Lung (tissue), 17 donors: ENCODE measurements at places on chromosomes 11 and 22.

DNA sequence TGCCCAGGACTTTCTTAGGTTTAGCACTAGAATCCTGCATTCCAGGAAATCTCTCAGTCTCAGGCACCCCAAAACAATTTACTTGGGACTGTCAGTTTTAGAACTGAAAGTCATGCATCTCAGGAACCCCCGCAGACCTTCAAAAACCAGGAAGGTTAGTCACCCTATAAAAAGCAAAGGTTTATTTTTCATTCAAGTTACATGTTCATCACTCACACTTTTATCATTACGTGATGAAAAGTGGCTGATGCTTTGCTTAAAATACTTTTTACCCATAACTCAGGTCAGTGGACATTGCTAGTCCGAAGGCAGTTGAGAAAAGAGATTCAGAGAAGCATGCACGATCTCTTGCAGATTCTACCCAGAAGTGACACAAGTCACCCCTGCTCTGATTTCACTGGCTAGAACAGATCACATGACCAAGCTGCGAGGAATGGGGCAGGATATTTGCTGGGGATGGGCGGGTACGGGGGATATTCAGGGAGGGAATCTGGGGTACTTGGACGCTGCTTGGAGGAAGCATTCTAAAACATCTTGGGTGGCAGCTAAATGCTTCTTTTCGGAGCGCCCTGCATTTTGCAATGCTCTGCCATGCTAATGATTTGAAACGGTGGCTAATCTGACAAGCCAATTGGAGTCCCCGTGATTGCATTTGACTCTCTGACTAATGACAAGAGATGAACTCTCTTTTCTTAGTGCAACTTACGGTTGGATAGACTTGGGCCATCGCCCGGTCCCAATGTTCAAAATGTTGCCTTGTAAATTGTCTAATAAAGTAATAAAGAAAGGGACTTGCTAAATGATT is 110.2 kb downstream of the MIAT start:
- no peak overlapping the region for H3K27ac ChIP-seq
- peak; percentile 14 for DNase-seq
- H3K4me1 ChIP-seq: peaks cover 6% of the 10 kb centered on the region
- no peak overlapping the region for H3K4me3 ChIP-seq
- no peaks in the 10 kb centered on the region for H3K27me3 ChIP-seq
- no peaks in the 10 kb centered on the region for H3K36me3 ChIP-seq

DNA sequence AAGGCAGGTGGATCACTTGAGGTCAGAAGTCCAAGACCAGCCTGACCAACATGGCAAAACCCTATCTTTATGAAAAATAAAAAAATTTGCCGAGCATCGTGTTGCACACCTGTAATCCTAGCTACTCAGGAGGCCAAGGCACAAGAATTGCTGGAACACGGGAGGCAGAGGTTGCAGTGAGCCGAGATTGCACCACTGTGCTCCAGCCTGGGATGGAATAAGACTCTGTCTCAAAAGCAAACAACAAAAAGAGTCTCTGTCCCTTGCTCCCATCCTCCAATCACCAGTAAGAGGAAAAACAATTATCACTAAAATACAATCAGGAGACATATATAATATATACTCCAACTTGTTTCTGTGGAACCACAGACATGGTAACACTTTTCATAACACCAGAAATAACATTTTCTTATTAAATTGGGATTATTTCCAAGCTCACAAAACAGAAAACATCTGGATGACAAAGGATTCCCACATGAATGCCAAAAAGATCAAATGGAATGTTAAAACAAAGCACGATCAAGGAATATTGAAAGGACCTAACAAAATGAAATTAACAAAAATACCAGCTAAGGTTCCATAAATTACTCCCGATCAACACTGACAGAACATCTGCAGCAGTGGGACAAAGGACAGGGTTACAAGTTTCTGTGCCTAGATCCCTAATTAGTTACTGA is 15.2 kb downstream of the FCHSD2 start:
- no peak overlapping the region for H3K4me3 ChIP-seq
- no peak overlapping the region for H3K27ac ChIP-seq
- peak; percentile 78 for DNase-seq
- no peaks in the 10 kb centered on the region for H3K27me3 ChIP-seq

- no peak for DNase-seq
- H3K27ac ChIP-seq: no peak overlapping the region
- no peak overlapping the region for H3K4me3 ChIP-seq
- no peaks in the 10 kb centered on the region for H3K36me3 ChIP-seq
- peaks cover 5% of the 10 kb centered on the region for H3K4me1 ChIP-seq
Measured at GRCh38 chr11:83047515-83048225, 24.0 kb downstream of the RAB30 start.

DNA sequence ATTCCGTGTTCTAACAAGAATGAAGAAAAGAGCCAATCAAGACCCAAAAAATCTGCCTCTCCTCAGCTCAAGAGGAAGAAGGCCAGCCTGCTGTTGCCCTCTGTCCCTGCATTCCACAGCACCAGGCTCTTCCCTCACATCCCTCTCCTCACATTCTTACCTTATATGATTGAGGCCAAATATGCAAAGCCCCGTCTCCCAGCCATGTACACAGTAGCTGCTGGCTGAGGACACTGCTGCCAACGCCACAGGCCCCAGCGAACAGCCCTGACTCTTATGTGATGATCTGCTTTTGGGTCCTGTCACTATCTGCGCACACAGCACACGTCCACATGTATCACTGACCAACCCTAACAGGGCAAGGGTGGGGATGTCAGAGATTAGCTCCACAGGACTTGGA is 60.2 kb downstream of the MICAL3 start:
- H3K36me3 ChIP-seq: no peaks in the 10 kb centered on the region
- peaks cover 6% of the 10 kb centered on the region for H3K4me1 ChIP-seq
- H3K27me3 ChIP-seq: no peaks in the 10 kb centered on the region
- H3K27ac ChIP-seq: no peak overlapping the region

DNA sequence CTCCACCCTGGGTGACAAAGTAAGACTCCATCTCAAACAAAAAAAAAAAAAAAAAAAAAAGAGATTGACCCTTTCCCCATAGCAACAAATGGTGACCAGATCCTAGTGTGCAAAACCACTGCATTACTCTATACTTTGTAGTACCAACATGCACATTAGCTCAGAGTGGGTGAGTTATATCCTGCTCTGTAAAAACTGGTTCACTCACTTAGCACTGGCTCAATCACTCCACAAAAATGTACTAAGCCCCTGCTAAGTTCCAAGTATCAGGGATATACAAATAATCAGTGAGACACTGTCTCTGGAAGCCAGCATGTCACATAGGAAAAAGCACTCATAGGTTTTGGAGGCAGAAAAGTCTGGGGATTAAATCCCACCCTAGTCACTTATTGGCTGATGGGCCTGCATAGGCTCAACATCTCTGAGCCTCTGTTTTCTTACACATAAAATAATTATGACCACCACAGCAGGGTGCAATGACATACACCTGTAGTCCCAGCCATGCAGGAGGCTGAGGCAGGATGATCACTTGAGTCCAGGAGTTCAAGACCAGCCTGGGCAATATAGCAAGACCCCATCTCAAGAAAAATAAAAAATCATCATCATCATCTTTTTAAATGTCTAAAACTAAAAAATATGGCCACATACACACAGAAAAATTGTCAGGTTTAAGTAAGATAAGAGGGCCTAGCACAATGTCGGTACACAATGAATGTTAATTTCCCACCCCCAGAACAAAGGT is 11.9 kb downstream of the FAM168A start:
- H3K27ac ChIP-seq: no peak overlapping the region
- H3K4me3 ChIP-seq: no peak overlapping the region
- H3K4me1 ChIP-seq: peaks cover 3% of the 10 kb centered on the region
- DNase-seq: no peak

DNA sequence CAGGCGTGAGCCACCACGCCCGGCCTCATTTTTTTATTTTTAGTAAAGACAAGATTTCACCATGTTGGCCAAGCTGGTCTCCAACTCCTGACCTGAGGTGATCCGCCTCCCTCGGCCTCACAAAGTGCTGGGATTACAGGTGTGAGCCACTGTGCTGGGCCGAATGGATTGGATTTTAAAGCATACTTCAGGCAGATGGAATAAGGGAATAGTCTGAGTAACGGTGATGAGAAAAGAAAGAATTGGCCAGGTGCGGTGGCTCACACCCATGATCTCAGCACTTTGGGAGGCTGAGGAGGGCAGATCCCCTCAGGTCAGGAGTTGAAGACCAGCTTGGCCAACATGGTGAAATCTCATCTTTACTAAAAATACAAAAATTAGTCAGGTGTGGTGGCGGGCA is 2.1 kb upstream of the CBL start:
- no peak overlapping the region for H3K27ac ChIP-seq
- H3K36me3 ChIP-seq: no peaks in the 10 kb centered on the region
- no peak for DNase-seq

DNA sequence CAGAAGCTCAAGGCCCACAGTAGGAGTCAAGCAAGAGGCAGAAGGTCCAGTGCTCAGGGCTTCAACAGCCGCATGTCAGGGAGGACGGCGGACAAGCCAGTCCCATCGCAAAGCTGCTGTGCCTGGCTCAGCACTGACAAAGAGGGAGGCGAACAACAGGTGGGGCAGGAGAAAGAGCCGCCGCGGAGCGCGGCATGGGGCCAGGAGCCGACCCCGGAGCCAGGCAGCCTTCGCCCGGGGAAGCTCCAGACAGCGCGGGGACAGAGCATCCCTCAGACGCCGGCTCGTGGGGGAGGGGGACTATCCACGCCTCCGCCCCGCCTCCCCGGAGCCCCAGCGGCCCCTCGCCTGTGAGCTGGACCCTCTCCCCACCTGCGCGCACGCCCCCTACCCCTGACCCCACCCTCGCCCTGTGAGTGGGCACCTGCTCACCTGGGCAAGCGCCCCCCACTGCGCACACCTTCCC is 369 bp downstream of the DHCR7 start:
- H3K4me3 ChIP-seq: peak overlapping the region; percentile 89
- H3K4me1 ChIP-seq: no peaks in the 10 kb centered on the region
- H3K27me3 ChIP-seq: no peaks in the 10 kb centered on the region
- no peak for DNase-seq
- peaks cover 17% of the 10 kb centered on the region for H3K36me3 ChIP-seq

GRCh38 chr22:31096657-31097279 is 10.6 kb downstream of the SELENOM start:
- H3K36me3 ChIP-seq: peaks cover 10% of the 10 kb centered on the region
- no peak for DNase-seq
- no peaks in the 10 kb centered on the region for H3K4me1 ChIP-seq
- no peak overlapping the region for H3K27ac ChIP-seq

DNA sequence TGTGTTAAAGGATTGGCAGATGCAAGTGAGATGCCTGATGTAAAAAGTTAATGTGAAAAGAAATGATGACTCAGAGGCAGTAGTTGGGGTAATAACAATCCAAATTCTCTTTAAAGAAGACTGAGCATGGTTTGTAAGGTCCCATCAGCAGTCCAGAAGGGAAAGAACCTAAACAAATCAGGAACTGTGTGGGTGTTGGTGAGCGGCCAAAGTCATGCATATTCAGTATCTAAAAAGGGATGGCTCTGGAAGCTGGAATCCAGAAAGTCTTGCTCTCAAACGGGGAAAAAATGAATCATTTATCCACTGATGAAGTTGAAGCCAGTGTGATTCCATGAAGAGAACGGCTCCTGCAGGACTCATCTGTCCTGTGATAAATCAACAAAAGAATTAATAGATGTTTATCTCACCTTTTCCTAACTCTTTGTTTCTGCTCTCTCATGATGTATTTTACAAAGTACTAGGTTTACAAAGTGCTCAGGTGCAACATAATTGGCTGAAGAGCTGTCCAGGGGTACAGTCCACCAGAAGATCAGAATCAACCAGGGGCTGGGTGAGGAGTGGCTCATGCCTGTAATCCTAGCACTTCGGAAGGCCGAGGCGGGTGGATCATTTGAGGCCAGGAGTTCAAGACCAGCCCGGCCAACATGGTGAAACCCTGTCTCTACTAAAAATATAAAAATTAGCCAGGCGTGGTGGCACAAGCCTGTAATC is 20.5 kb upstream of the SORL1-AS1 start:
- H3K36me3 ChIP-seq: no peaks in the 10 kb centered on the region
- no peaks in the 10 kb centered on the region for H3K27me3 ChIP-seq
- H3K4me3 ChIP-seq: no peak overlapping the region
- DNase-seq: no peak
- H3K4me1 ChIP-seq: no peaks in the 10 kb centered on the region

DNA sequence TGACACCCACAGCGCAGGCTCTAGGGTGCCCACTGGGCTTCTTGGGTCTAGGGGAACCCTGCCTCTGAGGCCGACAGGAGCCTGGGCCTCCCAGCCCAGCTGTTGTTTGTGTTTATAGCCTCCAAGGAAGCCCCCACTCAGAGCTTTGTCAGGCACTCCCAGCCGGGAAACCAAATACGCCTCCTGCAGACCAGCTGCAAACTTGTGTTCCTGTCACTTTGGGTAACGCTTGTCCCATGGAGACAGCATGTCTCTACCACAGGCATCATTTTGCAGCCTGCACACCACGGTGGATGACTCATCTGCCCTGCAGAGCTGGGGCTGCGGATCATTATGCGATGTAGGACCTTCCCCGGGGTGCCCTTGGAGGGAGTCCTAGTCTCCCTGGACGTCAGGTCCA is 40.6 kb upstream of the CRYBB3 start:
- H3K36me3 ChIP-seq: no peaks in the 10 kb centered on the region
- H3K4me3 ChIP-seq: no peak overlapping the region
- H3K4me1 ChIP-seq: peaks cover 7% of the 10 kb centered on the region
- H3K27ac ChIP-seq: no peak overlapping the region
- no peaks in the 10 kb centered on the region for H3K27me3 ChIP-seq

DNA sequence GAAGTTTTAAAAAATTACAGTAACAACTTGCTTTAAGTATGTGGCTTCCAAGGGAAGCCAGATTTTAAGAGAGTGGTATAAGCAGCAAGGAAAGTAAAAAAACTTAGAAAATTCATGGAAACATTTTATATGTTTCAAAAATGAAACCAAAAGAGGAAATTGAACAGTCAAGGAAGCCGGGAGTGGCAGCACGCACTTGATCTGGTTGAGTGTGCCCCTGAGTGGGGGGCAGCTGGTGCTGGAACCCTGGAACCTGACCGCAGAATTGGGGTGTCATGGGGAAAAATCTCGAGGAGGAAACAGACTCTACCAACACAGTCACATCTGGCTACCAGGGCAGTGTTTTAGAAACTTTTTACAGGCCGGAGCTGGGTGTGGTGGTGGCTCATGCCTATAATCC is 14.0 kb downstream of the MICALL1 start:
- no peaks in the 10 kb centered on the region for H3K27me3 ChIP-seq
- H3K27ac ChIP-seq: no peak overlapping the region
- H3K4me3 ChIP-seq: no peak overlapping the region
- H3K4me1 ChIP-seq: no peaks in the 10 kb centered on the region
